ENCODE measurements at places on chromosomes 1 and 21.

DNA sequence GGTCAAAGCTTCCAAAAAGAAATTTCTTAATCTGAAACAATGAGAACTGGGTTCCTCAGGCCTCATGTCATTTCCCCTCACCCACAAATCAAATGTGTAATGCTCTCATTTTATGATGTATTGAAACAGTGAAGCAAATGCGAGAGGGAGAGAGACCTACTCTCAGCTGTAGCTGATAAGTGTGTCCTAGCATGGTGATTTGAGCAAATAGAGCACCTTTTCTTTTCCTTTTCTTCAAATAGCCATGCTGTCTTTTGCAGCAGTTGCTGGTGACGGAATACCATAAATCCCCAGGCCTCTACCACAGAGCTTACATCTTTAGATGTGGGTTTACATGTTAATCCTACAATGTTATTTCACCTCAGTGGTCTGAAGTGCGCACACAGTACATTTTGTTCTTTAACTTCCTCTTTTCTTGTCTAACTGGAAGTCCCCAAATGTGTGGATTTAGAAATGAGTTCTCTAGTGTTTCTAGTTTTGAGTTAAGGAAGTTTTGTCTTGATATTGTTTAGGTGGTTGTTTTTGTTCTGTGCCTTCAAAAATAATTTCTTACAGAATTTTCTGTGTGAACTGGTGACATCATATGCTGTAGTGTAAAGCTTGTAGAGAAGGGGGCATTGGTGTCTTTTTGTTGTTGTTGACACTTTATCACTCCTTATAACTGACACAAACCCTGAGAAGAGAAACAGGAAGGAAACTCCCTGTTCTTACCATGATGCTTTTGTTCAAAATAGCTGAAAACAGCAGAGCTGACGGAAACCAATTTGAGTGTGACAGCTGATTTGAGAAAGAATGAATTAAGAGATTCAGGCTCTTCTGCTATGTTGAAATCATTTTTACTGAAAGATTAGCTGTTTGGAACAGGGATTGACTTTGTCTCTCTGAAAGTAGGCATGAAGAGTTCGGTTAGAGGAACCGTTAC is 12.2 kb downstream of the SMAP2 start:
- DNase-seq, result no peak

DNA sequence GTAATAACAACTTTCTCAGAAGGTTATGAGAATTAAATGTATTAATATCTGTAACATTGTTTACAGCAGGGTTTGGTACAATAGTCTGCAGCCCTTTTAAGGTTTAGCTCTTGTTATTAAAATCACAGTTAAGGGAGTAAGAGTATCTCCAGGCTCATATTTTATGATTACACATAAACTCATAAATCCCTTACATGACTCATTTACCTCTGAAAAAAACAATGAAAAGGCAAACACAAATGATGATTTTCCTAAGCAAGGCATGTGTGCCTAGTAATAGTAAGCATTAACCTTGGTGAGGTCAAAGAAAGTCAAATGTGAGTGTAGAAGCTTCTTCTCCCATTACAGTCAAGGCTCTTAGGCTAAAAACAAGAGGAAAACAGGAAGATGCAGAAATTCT is 84.5 kb upstream of the ADGRL4 start:
- DNase-seq, result no peak

- peak; percentile 64 for DNase-seq
Observed at GRCh38 chr21:45290948-45291612, 3.4 kb upstream of the POFUT2 start.

GRCh38 chr1:202861420-202862132 is 27.4 kb downstream of the RABIF start:
- peak; percentile 80 for DNase-seq

DNA sequence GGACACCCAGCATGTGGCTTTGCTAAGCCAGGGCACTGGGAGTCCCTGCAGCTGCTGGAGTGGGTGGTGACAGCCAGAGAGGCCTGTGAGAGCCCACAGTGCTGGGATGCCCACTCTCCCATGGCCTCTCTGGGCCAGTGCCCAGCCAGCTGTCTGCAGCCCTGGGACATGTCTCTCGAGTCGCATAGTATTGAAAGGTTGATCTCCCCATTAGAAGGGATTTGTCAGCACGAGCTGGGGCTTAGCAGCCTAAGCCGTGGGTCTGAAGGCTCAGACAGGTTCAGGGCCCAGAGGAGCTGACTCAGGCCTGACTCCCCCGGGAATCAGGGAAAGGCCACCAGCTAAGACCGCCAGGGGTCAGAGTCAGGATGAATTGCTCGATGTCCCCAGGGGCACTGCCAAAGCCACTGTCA is 53.5 kb downstream of the FOXD2 start:
- no peak for DNase-seq

DNA sequence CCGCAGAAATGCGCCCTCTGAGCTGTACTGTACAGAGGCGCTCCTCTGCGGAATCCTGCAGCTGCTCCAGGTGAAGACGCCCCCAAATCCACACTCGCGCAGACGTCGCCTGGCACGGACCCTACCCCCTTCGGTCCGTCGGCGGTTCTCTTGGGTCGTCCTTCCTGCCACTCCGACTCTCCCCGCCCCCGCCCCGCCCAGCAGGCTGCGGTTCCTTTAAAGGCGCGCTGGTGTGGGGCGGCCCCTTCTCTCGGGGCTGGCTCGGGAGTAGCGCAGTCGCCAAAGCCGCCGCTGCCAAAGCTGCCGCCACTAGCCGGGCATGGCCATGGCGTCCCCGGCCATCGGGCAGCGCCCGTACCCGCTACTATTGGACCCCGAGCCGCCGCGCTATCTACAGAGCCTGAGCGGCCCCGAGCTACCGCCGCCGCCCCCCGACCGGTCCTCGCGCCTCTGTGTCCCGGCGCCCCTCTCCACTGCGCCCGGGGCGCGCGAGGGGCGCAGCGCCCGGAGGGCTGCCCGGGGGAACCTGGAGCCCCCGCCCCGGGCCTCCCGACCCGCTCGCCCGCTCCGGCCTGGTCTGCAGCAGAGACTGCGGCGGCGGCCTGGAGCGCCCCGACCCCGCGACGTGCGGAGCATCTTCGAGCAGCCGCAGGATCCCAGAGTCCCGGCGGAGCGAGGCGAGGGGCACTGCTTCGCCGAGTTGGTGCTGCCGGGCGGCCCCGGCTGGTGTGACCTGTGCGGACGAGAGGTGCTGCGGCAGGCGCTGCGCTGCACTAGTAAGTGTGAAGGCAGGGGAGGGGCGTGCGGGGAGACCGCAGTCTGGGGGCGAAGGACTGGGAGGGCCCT is at the start of gene RASSF5:
TSS of gene RASSF5 (plus strand) at position 248 of the 846 bp plus-strand sequence. CDS start at position 320, 72 bp downstream.
- peak; percentile 68 for DNase-seq

GRCh38 chr1:117611121-117611601 is 5.3 kb downstream of the TENT5C start:
- no peak for DNase-seq

GRCh38 chr1:175015243-175015642 is 8.0 kb downstream of the MRPS14 start:
- DNase-seq, result peak; percentile 61

- peak; percentile 98 for DNase-seq
Observed at GRCh38 chr1:164748253-164748899, 189.4 kb downstream of the PBX1 start.

- no peak for DNase-seq
Observed at GRCh38 chr1:199353906-199354305, 673.6 kb upstream of the NR5A2 start.

DNA sequence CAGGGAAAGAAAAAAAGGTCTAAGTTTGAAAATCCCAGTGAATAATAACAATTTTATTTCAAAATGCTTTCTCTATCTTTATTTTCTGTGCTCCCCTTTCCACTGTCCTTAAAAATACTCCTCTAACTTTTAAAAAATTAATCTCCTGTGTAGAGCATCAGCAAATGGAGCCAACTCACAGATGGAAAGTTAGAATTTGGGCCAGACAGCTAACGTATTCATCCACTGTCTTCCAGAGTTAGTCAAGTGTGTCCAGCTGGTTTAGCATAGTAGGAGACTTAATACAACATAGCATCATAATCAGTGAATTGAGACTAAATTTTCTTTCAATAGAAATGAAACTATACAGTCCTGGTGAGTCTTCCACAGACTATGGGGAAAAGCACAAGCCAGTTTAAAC is 419.0 kb upstream of the LRRC7 start:
- no peak for DNase-seq

GRCh38 chr1:24805534-24806301 is 60.5 kb downstream of the CLIC4 start:
- peak; percentile 75 for DNase-seq

GRCh38 chr1:223508796-223509195 is 115.6 kb downstream of the CCDC185 start:
- DNase-seq, result no peak

GRCh38 chr1:112344754-112345423 is 51.1 kb upstream of the CTTNBP2NL start:
- no peak for DNase-seq

GRCh38 chr1:26775666-26776065 is 12.1 kb upstream of the PIGV start:
- DNase-seq, result no peak

DNA sequence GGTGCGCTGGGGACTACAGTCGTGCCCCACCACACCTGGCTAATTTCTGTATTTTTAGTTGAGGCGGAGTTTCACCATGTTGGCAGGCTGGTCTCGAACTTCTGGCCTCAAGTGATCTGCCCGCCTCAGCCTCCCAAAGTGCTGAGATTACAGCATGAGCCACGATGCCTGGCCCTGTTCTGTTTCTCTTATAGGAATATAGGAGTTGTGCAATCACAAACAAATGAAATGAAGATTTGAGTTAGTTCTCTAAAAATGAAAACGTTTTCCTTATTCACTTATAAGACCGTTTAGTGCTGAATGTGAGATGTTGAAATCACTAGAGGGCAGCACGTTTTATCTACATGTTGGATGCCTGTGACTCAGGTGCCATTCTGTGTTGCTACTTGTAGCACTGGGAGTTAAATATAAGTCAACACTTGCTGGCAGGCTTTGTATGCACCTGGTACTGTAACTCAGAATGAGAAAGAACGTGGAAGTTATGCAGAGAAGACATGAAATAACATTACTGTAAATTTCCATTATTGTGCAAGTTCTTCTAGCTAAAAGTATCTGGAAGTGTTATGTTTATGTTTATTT is 45.8 kb downstream of the MIGA1 start:
- DNase-seq, result peak; percentile 83

- peak; percentile 75 for DNase-seq
Observed at GRCh38 chr1:171226747-171227370, 21.4 kb upstream of the FMO1 start.

- DNase-seq, result peak; percentile 98
Observed at GRCh38 chr1:183841950-183842794, 37.3 kb downstream of the RGL1 start.

- DNase-seq, result no peak
Observed at GRCh38 chr1:116405241-116406135, 32.4 kb downstream of the ATP1A1 start.

DNA sequence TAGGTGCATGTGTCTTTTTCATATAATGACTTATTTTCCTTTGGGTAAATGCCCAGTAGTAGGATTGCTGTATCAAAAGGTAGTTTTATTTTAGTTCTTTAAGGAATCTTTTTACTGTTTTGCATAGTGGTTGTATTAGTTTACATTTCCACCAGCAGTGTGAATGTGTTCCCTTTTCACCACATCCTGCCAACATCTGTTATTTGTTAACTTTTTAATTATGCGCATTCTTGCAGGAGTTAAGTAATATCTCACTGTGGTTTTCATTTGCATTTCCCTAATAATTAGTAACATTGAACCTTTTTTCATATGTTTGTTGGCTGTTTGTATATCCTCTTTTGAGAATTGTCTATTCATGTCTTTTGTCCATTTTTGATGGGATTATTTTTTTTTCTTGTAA is 1761.9 kb downstream of the PLA2G4A start:
- DNase-seq, result no peak

- DNase-seq, result no peak
Observed at GRCh38 chr1:93573940-93574469, 107.6 kb downstream of the BCAR3 start.

GRCh38 chr1:100936194-100936967 is 40.5 kb downstream of the SLC30A7 start:
- no peak for DNase-seq

GRCh38 chr1:214566158-214567104 is 15.0 kb upstream of the PTPN14 start:
- DNase-seq, result peak; percentile 70

- no peak for DNase-seq
Observed at GRCh38 chr21:29296446-29296845, 2.3 kb upstream of the BACH1 start.

DNA sequence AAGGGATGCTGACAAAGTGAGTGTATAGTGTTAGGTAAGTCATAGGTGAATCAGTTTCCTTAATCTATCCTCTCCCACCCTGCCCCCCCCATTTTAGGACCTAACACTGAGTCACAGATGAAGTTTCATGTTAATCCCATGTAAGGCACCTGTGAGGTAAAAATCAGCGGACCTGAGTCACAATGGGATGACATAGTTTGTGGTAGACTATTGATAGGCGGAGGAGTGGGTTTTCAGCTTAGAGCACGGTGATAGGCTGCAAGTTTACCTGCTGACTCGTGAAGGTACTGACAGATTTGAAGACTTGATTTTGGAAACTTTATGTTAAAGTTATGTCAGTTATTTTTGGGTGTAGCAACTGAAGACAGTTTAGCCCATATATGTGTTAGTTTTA is 1.7 kb downstream of the TOR1AIP1 start:
- DNase-seq, result no peak

GRCh38 chr1:5944154-5944842 is 47.9 kb downstream of the NPHP4 start:
- no peak for DNase-seq

DNA sequence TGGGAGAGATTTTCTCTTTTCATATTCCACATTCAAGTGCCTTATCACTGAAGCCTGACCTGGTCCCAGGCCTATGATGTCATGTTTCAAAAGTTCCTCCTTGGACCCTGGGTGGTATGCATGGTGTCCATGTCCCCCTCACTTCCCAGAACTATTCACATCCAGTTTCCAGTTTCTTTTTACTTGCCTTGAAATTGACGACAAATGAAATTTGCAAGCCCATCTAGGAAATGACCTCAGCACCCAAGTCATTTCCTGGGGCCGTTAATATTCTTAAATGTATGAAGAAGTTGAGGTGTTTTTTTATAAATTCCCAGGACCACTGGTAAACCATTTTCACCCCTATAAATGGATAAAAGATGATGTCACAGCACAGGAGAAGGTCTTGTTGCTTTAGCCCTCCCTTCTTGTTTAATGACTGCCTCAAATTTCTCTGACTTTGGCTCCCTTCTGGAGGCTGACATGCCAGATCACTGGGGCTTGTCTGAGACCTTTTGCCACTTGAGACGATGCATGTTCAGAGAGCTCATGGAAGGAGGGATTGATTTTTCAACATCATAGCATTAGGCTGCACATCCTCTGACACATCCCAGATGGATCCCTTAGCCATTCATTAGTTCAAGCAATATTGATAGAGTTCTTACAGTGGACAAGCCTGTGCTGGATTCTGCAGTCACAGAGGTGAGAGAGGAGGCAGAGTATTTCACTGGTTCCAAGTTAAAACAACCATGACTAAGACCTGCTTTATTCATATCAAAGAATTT is 221.3 kb downstream of the PLPP3 start:
- no peak for DNase-seq

GRCh38 chr1:223709598-223709997 is 2.7 kb upstream of the CAPN2 start:
- no peak for DNase-seq

Data from AG10803 (cell line).